ENCODE measurements at places on chromosomes 1 and 21.

DNA sequence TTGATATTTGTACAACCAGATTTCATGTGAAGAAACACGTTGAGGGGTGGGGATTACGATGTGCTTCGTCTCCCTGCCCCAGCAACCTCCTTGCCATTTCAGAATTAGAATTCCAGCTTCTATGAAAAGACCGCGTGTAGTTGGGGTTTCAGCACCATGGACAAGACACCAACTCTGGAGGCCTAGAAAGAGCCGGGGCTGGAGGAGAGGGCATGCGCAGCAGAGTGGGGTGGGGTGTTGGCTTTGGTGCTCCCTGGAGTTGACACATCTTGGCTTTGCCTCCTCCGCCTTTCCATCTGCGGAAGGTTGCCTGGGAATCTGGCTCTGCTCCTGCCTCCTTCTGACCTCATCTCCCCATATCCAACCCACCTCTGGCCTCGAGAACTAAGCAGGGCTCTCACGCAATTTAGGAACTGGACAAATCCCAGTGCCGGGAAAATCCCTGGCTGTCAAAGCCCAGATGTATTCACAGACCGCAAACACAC is 11.8 kb downstream of the HTR6 start:
- no peak for DNase-seq

DNA sequence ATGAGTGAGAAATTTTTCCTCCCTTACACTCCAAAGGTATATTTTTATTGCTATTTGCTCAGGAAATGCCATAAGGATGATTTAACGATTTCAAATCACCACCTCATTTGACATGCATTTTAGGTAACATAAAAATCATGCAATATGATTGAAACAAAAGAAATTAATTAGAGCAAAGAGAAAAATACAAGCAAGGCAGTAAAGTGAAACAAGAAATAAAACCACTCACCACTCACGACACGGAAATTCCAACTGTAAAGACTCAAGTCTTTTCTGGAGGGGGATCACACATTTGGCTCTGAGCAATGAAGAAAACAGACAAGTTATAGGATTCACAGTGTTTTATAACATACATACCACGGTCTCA is 86.8 kb upstream of the ARHGAP29 start:
- no peak for DNase-seq

DNA sequence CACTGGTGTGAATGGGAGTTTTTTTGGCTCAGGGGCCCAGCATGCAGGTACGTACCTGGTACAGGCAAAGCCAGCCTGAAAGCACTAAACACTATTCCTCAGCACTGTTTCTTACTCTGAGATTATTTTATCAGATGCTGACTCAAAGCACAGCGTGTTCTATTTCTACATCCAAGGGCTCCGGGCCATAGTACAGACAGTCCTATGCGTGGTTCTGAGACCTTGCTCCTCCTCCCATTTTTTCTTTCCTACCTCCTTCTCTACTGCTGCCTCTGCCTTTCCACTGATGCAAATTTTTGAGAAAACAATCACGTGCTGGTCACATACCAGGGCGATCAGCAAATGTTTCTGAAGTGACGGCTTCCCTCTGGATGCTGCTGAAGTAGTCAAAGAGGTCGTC is 36.3 kb downstream of the PDPN start:
- DNase-seq = no peak

DNA sequence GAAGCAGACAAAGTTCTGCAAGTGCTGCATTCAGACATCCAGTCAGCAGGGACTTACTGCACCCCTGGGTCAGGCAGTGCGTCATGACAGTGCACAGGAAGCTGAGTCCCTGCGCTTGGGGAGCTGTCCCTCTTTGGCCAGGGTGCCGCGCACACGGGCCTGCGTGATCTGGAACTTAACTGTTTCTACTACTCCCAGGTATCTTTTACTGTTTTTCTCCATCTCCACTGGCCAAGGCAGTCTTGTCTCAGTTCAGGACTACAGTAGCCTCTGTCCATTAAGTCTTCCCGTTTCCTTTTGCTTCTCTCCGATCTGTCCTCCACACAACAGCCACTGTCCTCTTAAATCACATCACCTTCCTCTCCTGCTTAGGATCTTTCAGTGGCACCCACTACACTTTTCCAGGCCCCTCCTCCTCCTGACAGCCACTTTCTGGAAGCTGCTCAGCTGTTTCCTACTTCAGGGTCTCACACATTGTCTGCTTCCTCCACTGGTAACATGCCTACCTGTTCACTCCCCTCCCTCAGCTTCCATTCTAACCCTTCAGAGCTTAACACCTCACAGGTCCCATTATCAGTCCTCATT is 15.9 kb downstream of the ERRFI1 start:
- DNase-seq = no peak

DNA sequence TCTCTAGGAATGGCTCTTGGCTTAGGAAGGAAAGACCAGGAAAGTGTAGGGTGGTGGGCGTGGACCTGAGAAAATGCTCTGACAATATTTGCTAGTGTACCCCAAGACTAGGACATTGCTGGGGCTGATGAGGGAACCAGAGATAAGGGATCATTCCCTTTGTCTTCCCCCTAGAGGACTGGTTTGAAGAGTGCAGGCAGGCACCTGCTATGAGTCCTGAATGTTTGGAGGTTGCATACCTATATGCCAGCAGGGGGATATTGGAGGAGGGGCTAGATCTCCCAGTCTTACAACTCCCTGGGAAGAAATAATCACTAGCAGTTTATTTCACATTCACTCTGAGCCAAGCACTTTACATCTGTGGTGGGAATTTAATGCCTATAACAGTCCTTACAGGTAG is 6.0 kb upstream of the BCL10 start:
- DNase-seq = no peak

GRCh38 chr1:78234496-78234895 is 188.7 kb downstream of the GIPC2 start:
- no peak for DNase-seq

DNA sequence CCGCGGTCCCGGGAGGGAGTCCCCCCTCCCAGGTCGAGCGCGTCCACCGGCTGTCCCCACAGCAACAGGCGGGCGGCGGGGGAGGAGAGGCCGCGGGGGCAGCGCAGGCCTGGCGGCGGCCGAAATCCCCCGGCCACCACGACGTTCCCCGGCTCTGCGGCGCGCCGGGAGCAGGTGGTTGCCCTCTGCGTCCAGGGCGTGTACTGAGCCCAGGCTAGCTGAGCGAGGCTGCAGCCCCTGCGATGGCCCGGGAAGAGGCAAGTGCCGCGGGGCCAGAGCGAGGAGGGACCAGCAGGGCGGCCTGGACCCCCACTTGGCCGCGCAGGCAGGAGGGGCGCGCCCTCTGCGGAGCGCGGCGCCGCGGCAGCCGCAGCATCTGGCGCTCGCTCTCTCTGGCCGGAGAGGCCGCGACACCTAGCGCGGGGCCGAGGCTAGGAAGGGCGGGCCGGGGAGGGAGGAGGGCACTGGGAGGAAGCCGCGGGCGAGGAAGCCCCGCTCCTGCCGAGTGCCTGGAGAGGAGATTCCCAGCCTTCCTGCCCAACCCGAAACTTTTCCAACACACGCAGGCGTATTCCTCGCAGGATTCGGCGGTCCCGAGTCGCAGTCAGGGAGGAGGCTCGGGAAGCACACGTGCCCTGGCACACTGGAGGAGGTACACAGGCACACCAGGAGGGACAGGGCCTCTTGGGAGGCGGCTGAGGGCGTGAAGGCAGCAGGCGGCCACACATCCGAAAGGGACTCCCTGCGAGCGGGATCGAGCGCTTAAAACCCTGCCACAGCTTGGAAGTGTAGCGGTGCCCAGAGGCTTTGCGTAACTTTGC is 4.9 kb upstream of the PROX1 start:
- DNase-seq = no peak

DNA sequence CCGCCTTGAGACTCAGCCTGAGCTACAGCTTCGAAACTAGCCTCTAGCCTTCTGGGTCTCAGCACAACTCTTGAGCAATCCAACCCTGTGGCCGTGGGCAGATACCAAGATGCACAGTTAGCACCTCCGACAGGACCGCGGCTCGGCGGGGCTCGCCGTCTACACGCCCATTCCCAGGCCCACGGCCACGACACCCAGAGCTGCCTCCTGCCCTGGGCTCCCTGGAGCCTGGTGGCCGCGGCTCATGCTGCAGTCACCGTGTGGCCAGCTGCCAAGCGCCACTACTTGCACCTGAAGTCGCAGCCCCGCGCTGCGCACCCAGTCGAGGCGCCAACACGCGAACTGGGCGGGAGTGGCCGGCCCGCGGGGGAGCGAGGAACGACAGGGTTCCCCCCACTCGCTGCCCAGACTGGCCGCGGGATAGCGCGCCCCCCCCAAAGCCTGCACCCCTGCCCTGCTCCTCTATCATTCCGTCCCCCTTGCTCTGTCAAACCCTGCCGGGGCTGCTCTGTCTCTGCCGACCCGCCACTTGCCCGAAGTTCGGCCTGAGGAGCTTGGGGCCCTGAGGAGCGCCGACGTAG is 729 bp upstream of the CDCA8 start:
- DNase-seq = no peak

DNA sequence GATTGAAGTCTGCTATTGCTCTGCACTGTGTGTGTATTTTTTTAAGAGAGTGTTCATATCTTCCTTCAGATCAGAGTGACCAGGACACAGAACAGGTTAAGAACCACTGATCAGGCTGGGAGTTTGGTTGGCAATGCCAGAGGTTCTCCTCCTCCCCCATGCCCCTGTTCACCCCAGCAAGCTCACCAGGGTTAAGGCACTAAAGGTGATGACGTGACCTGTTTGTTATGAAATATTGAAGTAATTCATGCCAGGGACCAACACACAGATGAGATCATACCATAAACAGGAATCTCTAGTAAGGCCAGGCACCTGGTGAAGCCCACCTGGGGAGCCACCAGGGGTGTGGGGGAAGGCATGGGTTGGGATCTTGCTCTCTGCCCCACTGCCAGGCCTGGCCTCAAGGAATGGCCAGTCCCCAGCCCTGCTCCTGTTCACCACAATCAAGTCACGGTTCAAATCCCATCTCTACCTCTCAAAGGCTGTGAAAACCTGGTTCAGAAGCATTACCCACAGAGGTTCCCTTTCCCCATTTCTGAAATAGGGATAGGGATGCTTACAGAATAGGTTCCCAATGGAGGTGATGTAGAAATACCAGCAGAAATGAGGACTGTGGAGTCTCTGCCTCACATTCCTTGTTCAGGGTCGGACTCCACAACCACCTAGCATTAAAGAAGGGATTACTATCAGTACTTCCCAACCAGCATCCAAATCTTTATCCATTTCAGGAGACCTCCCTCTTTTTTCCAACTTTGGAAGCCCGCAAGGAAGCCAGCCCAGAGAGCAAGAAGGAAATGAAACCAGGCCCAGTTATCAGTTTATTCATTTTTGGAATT is 2.4 kb downstream of the ID3 start:
- no peak for DNase-seq

DNA sequence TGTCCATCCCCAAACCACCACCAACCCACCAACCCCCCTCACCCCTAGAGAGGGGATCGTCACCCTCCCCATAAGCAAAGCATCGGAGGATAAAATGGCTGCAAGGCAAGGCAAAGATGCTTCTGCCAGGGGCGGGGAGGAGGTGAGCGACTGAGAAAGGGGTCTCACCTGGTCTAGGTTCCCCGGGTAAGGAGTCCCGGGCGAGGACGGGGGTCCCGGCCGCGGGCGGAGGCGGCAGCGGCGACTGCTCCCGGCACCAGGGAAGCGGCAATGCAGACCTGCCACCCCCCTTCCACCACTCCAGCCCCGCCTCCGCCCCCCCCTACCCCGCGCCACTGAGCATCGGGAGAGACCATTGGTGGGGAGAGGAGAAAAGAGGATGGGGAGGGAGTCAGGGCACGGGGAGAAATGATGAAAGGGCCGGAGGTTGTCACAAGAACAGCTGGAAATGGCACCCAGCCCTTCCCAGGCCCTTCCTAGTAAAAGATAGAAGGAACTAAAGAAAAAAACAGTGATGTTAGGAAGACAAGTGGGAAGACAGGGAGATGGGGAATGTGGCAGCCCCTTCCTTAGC is at the start of gene SV2A:
Gene SV2A (minus strand): TSS at position 274 of the 574 bp plus-strand sequence. CDS start 4,004 bp downstream, outside the sequence.
- DNase-seq = no peak

GRCh38 chr1:234478481-234479309 is at the start of gene TARBP1:
TARBP1 (minus strand) TSS chr1:234479179; CDS start chr1:234479103, 76 bp downstream.
- DNase-seq = peak; percentile 60

DNA sequence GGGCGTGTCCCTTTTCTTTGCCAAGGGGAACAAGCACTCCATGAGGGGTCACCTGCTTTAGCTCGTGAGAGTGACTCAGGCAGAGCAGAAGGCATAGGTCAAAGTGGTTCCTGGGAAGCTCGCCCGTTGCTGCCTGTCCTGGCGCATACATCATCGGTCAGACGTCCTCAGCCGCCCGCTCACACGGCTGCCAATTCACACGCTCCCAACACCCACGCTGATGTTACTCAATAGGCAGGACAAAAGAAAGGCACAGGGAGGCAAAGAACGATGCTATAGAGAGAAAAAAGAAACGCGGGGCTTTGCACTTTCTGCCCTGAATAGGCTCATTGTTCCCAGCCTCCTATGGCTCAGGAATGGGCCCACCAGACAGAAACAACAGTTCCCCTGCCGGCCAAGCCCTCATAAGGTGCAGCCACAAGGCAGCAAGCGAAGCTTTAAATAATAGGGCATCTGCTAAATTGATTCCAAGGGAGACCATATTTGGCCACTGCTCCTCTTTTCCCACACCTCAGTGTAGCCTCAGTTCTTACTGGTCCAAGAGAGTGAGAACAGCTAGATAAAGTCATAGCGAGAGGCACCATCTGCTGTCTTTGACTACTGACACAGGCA is 38.7 kb downstream of the VTCN1 start:
- DNase-seq = no peak

GRCh38 chr1:218845589-218845988 is 328.1 kb upstream of the LYPLAL1 start:
- DNase-seq = no peak

DNA sequence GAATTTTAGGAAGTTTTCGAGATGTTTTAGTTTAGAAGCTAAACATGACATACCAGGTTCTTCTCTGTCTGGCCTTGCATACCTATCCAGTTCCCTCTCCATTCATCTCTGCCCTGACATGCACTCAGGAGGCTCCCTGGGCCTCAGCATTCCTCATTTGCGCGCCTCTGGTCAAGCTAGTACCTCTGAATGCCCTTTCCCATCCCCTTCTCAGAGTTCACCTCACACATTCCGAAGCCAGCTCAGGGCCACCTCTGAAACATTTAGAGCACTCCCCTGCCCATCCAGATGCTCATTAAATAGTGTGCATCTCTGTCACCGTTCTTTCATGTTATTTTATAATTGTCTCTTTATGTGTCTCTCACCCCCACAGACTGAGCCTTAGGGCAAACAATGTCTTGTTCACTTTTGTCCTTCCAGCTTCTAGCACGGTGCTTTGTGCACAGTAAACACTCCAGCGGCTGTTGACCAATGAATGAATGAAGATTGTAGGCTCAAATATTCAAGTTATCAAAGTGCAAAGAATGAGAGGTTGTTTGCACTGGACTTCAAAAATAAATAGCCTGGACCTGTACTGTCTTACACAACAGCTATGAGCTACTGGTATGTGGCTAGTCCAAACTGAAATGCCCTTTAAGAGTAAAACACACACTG is 1.2 kb upstream of the DHCR24 start:
- no peak for DNase-seq
